A549 (cell line): ENCODE measurements at places on chromosomes 1 and 21. TPM values are rescaled to one million over a fixed set of nuclear protein-coding genes. Genes with fewer than 3 reads are reported as not detected.

DNA sequence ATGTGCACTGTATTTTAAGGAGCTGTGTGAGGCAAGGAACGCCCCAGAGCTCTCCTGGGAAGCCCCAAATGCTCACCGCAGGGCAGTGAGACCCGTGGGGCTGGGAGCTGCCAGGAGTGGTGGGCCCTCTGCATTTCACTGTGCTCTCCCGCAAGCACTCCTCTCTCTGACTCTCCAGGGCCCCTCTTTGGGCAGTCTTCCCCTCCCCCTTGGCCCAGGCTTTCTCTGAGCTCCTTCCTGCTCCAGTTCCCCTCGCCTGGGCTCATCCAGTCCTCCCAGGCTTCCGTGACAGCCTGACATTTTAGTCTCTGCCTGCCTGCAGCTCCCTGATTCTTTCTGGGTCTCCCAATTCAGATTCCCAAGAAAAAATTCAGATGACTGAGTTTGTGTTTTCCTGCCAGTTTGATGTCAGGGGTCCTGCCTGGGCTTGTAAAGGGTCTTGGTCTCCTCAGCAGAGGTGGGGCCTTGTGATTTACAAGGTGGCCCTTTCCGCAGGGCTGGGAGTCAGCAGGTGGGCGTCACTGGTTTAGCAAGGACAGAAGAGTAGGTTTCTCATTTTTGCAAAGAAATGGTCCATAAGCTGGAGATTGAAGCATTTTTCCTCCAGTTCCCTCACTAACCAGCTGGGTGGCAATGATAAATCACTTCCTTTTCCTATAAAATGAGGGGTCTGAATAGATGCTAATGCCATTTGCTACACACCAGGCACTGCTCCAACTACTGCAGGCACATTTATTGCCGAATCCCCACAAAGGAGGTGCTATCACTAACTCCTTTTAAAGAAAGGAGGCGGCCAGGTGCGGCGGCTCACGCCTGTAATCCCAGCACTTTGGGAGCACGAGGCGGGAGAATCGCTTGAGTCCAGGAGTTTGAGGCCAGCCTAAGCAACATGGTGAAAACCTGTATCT lies 1.9 kb upstream of the CA6 start:
- no peak for DNase-seq

- no peak for DNase-seq
These were observed 20.5 kb downstream of the SYT2 start for GRCh38 chr1:202689493-202690342.

GRCh38 chr1:205849619-205850355 lies at the start of gene PM20D1:
TSS of gene PM20D1 (minus strand) at chr1:205850132. CDS start at chr1:205850072, 60 bp downstream.
- no peak for DNase-seq

TMEM81 gene
- 2.0 to 2.3 TPM (median 2.2 TPM) in 3 replicates for polyA plus RNA-seq

GRCh38 chr1:116754198-116754977 lies at the start of gene CD2:
TSS of gene CD2 (plus strand) at chr1:116754430. CDS start at chr1:116754493, 63 bp downstream.
- DNase-seq: no peak

ZSWIM5 gene
- 0.39 to 0.52 TPM (median 0.49 TPM) in 3 replicates for polyA plus RNA-seq

DNA sequence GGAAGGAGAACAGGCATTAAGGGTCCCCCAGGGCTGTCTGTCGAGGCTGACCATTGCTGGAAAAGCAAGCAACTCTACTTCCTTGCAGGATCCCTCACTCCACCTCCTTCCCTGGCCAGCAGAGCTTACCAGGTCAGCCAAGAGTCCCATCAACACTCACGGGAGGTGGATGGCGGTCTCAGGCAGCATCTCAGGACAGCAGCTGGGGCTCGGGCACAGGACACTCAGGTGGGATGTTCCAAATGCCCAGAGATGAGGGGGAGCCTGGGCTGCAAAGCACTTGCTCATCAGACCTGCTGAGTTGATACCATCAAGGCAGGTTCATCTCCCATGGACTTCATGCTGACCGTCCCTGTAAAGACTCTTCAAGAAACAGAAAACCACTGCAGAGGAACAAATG lies 559.8 kb downstream of the NPHP4 start:
- DNase-seq: no peak

DNA sequence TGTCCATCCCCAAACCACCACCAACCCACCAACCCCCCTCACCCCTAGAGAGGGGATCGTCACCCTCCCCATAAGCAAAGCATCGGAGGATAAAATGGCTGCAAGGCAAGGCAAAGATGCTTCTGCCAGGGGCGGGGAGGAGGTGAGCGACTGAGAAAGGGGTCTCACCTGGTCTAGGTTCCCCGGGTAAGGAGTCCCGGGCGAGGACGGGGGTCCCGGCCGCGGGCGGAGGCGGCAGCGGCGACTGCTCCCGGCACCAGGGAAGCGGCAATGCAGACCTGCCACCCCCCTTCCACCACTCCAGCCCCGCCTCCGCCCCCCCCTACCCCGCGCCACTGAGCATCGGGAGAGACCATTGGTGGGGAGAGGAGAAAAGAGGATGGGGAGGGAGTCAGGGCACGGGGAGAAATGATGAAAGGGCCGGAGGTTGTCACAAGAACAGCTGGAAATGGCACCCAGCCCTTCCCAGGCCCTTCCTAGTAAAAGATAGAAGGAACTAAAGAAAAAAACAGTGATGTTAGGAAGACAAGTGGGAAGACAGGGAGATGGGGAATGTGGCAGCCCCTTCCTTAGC lies at the start of gene SV2A:
Gene SV2A, minus strand, starts transcription at position 274 of the 574 bp plus-strand sequence. CDS start 4,004 bp downstream, outside the sequence.
- DNase-seq: no peak

DNA sequence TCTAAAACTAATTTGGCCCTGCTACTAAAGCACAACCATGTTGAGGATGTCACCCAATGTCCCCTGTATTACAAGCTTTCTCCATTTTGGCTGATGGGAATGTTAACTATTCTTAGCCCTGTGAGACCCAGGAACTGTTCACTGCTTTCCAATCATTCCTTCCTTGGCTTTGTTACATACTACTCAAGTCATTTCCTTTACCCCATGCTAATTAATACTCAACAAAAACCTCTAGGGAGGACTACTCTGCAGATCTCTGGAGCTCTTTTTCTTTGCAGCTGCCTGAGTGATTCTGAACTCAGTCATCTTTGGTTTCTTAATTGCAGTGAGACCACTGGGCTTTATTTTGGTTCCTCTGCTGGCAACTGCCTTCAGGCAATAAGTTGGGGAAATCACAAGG lies 23.3 kb upstream of the RPE65 start:
- no peak for DNase-seq

CLCA2 gene
- 0.01 to 0.03 TPM in 2 of 3 replicates, not detected in the other for polyA plus RNA-seq

ANGEL2 gene
- 19.4 to 22.1 TPM (median 20.4 TPM) in 3 replicates for polyA plus RNA-seq

DNA sequence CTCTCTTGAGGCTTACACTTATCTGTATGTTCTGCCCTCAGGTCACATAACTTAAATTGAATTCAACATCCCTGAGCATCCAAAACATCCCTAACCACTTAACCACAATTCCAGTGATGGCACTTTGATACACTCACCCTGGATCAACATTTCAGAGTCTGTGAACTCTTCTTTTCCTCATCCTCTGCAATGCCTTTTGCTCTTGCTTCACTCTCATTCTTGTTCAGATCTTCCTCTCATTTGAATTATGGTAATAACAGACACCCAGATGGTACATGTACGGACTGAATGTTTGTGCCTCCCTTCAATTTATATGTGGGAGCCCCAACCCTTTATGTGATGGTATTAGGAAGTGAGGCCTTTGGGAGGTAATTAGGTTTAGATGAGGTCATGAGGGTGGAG lies 33.4 kb downstream of the PTGER3 start:
- DNase-seq: no peak

- DNase-seq: no peak
These were observed 74.9 kb downstream of the RRAGC start for GRCh38 chr1:38784452-38785284.

GRCh38 chr1:209882942-209883340 lies 55.1 kb upstream of the SYT14 start:
- no peak for DNase-seq

HUNK gene
- polyA plus RNA-seq: 0.37 to 0.63 TPM (median 0.44 TPM) in 3 replicates

NUP210L gene
- not detected in 3 replicates for polyA plus RNA-seq

OR2L2 gene
- not detected in 3 replicates for polyA plus RNA-seq

DNA sequence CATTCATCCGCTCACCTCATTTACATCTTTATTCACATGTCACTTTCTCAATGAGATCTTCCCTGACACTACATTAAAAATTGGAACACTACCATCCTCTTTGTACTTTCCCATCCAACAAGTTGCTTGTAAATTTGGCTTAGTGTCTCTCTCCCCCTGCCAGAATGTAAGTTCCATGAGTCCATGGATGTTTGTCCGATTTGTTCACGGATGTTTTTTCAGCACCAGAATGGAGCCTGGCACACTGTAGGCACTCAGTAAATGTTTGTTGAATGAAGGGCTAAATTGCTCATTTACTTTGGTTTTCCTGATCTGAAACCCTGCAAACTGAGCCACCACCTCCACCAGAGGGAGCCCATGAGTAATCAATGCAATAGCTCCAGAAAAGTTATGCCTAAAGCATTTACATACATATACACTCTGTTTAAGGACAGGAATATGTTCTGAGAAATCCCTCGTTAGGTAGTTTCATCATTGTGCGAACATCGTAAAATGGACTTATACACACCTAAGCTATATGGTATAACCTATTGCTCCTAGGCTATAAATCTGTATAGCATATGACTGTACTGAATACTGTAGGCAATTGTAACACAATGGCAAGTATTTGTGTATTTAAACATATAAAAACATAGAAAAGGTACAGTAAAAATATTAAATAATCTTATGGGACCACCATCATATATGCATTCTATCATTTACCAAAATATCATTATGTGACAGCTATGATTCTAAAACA lies 2.8 kb upstream of the EYA3 start:
- DNase-seq: peak; percentile 43

ZNF683 gene
- not detected in 3 replicates for polyA plus RNA-seq

DNA sequence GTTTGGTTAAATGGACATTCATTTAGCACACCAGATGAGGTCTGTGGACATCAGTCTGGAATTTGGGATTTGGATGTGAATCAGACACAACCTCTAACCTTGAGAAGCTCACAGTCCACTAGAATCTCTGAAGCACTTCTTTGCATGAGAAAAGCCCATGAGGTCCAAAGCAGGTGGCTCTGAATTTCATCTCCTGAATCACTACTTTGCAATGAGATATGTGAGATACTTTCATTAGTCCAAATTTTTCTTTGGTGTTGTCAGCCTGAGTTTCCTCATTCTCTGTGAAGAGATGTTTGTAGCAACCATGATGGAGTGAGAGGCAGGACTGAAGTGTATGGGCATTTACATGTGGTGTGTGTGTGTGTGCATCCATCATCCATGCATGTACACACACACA lies 16.5 kb upstream of the LCE2D start:
- DNase-seq: no peak

DNA sequence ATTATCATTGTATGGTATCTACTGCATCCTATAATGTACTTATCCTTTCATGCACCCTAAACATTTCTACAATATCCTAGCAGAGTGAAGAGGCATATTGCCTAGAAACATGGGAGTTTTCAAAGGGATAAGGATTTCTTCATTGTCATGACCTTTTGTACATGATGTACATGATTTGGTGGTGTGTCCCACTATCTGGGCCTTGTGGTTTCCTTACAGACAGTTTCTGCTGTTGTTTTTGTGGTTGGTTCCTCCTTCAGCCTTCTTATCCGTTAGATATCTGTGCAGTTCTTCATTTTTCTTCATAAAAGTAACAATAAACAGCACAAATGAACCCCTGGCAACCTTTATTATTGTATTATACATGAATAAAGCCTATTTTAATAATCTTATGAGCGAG lies 70.4 kb upstream of the BACH1 start:
- no peak for DNase-seq

DNA sequence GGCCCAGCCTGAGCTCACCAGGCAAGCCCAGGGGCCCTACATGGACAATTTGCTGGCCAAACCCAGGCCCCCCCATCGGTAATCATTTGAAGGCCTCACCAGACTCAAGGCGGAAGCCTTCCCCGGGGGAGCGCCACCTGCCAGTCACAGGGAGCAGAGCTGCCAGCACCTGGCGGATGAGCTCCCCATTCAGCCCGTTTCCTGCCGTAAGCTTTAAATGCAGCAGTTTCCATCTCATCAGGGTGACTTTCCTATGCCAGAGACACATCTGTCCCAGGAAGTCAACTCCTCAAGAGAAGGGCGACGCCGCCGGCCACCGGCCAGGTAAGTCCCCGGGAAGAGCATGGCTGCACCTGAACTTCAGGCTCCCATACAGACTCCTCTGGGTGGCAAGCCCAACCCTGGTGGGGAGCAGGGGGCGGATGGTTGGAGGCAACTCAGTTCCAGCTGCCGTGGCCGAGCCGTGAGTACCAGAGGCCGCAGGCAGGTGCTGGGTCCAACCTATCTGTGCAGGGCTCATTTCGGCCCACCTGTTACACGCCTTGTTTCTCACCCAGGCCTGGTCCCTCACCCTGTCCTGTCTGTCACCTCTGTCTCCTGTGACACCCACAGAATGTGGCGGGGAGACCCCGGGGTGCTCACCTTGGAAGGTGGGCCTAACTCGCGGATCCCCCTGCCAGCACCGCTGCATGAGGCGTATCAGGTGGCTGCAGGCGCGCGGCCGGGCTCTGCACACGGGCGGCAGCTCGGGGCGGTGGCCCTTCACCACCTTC lies 20.7 kb downstream of the RIPK4 start:
- DNase-seq: no peak

DNA sequence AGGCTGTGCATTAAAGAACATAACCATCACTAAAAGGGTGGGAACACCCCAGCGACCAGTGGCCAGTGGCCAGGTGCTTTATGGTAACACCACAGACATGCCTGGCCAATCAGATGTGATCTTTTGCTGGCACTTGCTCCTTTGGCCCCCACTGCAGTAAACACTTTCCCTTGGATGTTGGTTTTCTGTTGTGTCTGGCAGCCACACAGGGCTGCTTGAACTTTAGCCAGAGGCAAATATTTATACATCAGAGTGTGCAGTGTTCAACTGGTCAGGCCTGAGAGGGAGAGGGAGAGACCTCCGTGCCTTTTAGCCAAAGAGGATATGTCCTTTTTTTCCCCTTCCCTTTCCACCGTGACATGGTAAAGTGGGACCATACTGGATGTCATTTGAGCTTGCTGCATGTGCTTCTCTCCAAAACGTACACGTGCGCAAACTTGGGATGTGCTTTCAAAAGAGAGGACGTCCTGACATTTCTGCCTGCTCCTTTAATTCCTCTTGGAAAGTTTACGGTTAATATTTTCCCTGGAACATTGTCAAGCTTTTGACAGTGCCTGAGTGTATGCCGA lies 101.2 kb downstream of the NFIA start:
- DNase-seq: no peak

DESI2 gene
- 27.4 to 29.3 TPM (median 28.0 TPM) in 3 replicates for polyA plus RNA-seq

DNA sequence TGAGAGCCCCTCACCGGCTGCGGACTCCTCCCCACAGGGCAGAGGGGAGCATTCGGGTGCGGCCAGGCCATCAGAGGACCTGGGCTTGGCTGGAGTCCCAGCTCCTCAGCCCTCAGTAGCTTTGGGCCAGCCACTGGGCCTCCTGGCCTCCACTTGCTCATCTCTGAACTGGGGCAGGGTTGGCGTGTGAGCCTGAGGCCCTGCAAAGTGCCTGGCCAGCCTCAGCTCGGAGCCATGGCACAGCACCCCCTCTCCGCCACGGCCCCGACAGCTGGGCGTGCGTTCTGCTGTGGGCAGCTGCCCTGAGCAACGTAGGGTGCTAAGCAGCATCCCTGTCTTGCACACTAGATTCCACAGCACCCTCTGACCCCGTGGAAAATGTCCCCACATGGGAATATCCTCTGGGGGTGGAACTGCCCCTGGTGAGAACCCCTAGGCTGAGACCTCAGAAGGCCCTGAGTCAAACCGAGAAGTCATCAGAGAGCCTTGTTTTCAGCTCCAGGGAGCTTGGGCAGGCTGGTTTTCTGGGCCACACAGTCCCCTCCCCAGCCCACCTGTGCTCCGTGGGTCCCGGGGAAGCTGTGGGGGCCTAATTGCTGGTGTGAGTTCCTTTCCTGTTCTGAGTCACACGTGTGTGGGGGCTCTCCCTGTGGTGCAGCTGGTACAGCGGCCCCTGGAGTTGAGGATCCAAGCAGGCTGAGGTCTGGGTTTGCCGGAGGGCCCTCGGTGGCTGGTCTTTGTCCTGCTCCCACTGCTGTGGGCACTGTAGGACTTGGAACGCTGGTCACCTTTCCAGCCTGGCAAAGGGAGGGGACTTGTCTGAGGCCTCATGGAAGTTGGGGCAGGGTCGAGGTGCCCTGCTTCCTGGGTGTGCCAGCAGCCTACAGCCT lies 24.5 kb downstream of the TP73 start:
- no peak for DNase-seq
